ENCODE measurements at places on chromosomes 7 and 10.

DNA sequence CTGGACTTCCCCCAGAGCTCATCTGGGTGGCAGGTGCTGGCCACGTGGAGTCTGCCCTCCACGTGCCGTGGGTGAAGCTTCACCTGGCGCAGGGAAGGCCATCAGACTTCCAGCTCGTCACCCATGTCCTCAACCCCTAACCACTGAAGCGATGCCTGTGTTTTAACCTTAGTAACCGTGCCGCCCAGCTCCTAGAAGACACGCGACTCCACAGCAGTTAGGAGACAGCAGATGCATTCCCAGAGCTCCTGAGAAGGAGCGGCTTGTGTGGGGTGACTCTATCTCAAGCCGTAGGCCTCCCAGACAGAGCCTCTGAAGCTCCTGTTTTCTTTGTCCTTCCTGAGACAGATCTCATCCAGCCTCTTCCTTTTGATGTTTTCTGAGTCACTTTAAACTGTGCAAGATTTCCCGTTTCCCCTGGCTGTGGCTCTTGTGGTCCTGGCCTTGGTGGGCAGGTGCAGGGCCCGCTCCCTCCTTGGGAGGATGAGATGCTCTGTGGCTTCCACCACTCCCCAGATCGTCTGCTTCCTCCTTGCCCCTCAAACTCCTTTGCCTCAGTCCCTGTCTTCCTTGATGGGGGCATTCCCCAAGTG is 41.4 kb upstream of the AP5Z1 start:
- DNase-seq = no peak

GRCh38 chr7:22587322-22587721 is 87.3 kb upstream of the STEAP1B start:
- no peak for DNase-seq

DNA sequence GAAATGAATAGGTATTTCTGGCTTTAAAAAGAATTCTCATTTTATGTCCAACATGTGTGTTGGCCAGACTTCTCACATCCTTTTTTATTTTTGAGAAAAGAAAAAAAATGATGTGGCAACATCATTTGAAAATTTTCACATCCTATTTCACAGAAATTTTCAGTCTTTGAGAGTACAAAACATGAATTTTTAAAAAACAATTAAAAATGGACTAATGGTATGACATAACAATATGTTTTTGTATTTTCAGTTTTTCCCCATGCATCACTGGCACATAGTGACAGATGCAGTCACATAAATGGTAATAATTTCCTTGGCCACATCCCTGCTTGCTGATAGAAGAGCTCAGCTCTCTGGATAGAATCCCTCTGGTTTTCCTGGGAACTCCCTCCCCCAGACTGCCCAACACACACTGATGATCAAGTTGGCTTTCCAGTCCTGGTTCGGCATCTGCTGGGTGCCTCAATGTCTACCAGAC is 188.5 kb upstream of the AGR3 start:
- no peak for DNase-seq

- DNase-seq = no peak
Observed at GRCh38 chr7:28488061-28488791, 75.9 kb downstream of the CREB5 start.

All from activated CD8-positive, alpha-beta memory T cell treated with anti-CD3 and anti-CD28 coated beads for 1 hour (primary cell).